ENCODE measurements at places on chromosomes 16 and 17. TPM values are rescaled to one million over a fixed set of nuclear protein-coding genes. Genes with fewer than 3 reads are reported as not detected.

FASN gene
- total RNA-seq, result 38.2 TPM

HS3ST3A1 gene
- total RNA-seq, result 99.3 TPM

EPOP gene
- total RNA-seq, result 4.3 TPM

CRHR1 gene
- total RNA-seq, result not detected

MYLK3 gene
- not detected for total RNA-seq

RAMP2 gene
- total RNA-seq, result 3.7 TPM

ZPBP2 gene
- total RNA-seq, result not detected

SLC35G6 gene
- total RNA-seq, result not detected

DNA sequence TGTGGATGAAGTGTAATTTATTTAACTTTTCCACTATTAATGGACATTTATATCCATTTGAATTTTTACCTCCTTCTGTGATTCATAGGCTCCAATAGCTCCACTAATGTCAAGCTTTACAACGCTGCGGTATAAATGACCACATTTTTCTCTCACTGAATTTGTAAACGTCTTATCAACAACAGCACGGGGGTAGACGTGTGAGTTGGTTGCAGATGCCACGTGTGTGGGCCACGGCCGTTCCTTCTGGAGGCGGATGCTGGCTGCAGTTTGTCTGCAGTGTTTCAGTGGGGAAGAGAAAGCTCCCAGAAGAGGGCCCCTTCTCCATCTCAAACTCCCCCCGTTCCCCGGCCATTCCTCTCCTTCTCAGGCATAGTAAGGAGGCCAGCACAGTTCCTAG lies 68.2 kb upstream of the XYLT1 start:
- no peak for DNase-seq

- DNase-seq, result no peak
Measured at GRCh38 chr17:58378733-58379510, 26.9 kb upstream of the SUPT4H1 start.

GRCh38 chr17:42667088-42667951 lies 8.2 kb downstream of the TUBG2 start:
- peak; percentile 93 for DNase-seq

DNA sequence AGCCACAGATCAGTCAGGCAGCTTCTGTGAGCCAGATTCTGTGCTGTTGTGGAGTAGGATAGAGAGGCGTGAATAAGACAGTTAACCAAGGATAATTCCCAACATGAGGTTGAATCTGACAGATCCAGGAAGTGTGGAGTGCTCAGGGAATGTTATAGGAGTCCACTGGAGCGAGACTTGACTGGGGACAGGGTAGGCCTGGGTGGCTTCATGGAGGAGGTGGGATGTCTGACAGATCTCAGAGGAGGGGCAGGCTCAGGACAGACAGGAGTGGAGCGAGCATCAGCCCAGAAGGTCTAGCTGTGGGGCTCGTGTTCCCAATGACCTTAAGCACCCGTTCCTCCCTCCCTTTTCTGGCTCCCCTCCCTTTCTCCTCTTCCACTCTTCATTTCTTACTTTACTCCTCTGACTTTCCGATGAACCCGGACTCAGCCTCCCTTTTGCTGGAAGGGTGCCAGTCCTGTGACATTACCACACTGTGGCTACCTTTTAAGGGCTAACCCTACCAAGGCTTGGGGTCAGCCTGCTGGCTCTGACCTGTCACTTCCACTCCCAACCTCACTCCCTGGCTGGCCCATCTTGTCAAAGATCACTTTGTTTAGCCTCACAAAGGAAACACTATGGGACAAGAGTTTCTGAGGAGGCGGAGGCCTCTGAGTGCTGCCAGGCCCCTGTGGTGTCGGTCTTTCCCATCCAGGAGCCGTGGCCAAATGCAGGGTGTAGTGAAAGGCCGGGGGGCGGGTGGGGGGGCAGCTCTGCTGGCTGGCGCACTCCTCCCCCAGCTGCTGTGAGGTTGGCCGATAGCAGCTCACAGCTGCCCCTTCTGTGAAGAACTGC lies 28.5 kb upstream of the EFCAB13 start:
- DNase-seq, result no peak

GRCh38 chr16:78619811-78620210 lies 520.4 kb downstream of the WWOX start:
- DNase-seq, result no peak

DNA sequence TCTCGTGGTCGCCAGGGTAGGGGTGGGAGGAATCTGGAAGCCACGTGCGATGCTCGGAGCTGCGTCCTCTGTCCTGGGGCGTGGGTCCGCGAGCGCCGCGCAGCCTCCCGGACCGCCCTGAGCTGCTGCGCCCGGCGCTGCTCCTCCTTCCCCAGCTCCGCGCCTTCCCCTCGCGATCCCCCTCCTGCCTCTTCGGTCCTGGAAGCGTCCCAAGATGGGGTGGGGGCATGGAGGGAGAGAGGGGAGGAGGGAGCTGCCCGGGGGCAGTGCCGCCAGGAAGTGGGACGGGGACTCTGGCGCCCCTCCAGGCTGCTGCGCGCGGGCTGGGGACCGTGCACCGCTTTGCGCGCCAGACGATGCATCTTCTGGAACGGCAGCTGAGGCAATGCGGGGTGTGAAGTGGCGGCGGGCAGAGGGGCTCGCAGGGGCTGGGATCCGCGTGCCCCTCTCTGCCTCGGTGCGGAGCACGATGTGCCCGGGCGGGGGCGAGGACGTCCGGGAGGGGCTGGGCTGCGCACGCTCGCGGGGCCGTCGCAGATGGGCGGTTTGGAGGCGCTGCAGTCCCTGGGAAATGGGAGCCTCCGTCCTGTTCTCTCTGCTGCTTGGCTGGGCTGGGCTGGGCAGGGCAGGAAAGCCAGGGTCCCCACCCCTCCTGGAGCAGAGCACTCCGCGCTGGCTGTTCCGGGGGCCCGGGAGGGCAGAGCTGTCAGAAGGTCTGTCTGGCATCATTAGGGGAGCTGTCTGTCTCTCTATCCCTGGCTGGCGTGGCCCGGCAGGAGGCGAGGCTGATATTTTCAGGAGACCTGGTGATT lies 388.0 kb downstream of the SEC14L1 start:
- DNase-seq, result no peak

GRCh38 chr16:74623839-74624235 lies 16.9 kb upstream of the GLG1 start:
- no peak for DNase-seq

DNA sequence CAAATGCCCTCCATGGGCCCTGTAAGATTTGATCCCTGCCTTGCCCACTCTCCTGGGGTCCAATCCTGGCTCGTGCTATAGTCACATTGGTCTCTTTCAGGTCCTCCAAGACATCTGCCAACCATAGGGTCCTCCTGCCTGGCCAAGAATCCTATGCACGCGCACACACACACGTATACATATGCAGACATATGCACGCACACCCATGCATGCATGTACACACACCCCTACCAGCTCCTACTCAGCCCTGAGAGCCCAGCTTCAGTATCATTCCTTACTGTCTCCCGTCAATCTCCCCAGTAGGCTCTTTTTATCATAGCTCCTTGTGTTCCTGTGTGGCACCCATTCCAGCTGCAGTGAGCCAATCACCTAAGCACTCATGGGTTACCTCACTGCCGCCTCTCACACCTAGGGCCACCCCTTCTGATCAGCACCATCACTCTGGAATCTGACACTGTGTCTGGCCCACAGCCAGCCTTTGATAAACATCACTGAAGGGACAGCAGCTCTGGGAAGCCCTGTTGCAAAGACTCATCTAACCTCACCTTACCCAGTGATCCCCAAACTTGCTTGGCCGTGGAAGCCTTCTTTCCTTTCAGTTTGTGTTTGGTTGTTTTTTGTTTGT lies 7.9 kb upstream of the DNAH17 start:
- DNase-seq, result no peak

DNA sequence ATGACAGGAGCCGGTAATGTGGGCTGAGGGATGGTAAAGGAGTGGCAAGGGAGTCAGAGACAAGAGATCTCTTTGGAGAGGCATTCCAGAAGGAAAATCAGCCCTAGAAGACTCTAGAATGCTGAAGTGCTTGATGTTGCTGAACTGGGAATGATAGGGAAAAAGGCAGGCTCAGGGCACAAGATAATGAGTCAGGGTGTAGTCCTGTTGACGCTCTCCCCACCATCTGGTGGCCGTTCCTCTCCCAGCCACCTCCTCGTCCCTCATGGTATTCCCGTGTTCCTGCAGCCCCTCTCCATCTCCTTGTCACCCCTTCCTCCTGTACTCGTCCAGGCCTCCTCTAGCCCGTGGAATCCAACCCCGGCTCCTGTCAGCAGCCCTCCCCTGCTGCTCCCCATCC lies 11.1 kb upstream of the ALDOA start:
- no peak for DNase-seq

GRCh38 chr16:11428623-11428953 lies 83.3 kb downstream of the RMI2 start:
- DNase-seq, result no peak

GRCh38 chr17:58270476-58271215 lies 10.1 kb downstream of the MPO start:
- DNase-seq, result no peak

DNA sequence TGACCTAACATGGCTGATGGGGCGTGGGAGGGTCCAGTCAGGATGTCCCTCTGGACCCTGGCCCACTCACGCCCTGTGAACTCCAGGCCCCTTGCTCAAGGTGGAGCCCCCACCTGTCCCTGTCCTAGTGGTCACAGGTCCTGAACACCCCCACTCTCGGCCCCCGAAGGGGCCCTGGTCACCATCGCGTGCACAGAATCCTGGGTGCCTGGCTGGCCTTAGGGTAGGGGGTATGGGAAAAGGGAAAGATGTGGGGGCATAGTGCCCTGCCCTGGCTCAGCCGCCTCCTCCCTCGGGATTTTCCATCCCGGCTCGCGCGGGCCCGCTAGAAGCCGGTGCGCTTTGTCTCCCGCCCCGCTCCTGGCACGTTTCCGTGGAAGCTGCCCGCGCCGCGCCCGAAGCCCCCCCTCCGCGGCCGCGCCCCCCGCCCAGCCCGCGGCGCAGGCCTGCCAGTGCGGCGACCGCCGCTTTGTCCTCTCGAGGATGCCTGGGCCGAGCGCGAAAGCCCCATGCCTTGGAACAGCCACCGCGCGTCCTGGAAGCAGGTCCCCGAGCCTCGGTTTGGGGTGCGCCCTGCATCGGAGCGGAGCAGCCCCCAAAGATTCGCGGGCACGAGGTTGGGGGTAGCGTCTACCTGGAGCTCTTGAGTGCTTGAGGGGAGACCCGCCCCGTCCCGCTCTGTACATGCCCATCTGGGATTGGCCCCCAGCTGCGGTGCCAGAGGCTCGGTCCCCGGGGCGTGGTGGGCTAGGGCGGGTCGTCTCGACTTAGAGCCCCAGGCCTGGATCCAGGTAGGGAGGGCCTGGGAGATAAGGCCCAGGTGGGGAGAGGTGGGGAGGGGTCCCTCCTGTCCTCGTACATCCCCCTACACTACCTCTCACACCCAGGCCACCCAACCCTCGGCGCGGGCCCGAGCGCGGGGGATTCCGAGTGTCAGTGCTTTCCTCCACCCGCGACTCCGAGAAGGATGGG lies 1.3 kb downstream of the SMPD3 start:
- no peak for DNase-seq

DNA sequence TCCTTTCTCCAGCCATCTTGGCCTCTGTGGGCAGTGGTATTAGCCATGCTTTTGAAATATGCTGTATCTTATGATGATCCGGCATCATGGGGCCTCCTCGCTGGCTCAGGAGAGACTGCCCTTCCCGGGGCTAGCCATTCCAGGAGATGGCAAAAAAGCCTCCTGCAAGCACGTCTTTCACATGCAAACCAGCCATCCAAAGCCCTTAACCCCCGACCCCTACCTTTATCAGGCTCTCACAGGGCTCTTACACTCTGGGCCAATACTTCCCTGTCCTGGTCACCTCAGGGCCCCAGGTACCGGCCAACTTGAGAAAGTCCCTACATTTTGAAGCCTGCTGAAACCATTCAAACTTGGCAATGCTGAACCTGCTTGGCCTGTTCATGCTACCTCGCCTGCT lies 36.4 kb downstream of the MYH13 start:
- no peak for DNase-seq

DNA sequence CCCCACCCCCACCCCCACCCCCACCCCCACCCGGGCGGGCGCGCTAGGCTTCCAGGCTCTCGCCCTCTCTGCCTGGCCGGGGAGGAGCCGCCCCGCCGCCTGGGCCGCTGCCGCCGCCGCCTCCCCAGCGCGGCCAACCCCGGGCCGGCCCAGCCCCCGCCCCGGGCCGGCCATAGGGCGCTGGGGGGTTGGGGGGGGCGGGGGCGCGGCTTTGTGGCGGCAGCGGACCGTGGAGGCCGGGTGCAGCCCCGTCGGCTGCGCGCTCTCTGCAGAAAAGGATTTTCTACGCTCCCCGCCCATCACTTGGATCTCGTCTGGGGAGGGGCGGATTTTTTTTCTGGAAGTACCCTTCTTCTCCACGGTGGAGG lies 230.9 kb downstream of the MRTFB start:
- peak; percentile 91 for DNase-seq

DNA sequence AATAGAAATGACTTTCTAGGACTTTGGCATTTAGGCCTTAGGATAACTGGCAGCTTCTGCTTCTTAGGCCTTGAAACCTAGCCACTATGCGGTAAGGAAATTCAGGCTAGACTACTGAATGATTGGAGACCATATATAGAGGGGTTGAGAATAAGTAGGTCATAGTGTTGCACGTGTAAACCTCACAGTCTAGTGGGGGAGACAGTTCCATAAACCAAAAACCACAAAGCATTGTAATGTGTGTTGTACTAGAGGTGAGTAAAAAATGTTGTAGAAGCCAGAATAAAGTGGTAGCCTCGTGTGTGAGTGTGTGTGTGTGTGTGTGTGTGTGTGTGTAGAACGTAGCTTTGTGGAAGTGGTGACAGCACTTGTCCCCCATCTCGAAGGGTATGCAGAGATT lies 188.5 kb downstream of the MAP2K6 start:
- no peak for DNase-seq

- DNase-seq, result peak; percentile 13
Measured at GRCh38 chr16:50509521-50510341, 38.5 kb upstream of the NKD1 start.

GRCh38 chr16:8075271-8075670 lies 515.0 kb downstream of the TMEM114 start:
- no peak for DNase-seq

- no peak for DNase-seq
Measured at GRCh38 chr17:31387438-31387837, 4.0 kb upstream of the RAB11FIP4 start.

GRCh38 chr17:29238133-29238850 lies 8.4 kb upstream of the CRYBA1 start:
- DNase-seq, result peak; percentile 78
